ENCODE measurements at places on chromosomes 3 and 15.

- no peak overlapping the region for H3K27ac ChIP-seq
- no peak overlapping the region for H3K4me3 ChIP-seq
- H3K27me3 ChIP-seq: peaks cover under 1% of the 10 kb centered on the region
- H3K4me1 ChIP-seq: no peaks in the 10 kb centered on the region
Observed at GRCh38 chr3:130044370-130044769, 37.3 kb upstream of the ALG1L2 start.

GRCh38 chr15:55248895-55249294 lies 40.7 kb downstream of the RAB27A start:
- peaks cover 39% of the 10 kb centered on the region for H3K36me3 ChIP-seq
- no peak overlapping the region for H3K4me3 ChIP-seq
- no peaks in the 10 kb centered on the region for H3K27me3 ChIP-seq
- no peak for DNase-seq

GRCh38 chr3:184230603-184231528 lies 1.5 kb downstream of the VWA5B2 start:
- no peak for DNase-seq
- peak overlapping the region; percentile 32 for H3K4me3 ChIP-seq
- peaks cover 4% of the 10 kb centered on the region for H3K4me1 ChIP-seq
- no peak overlapping the region for H3K27ac ChIP-seq

- no peaks in the 10 kb centered on the region for H3K36me3 ChIP-seq
- DNase-seq: peak; percentile 91
- peak overlapping the region; percentile 53 for H3K27ac ChIP-seq
- peaks cover 15% of the 10 kb centered on the region for H3K27me3 ChIP-seq
- peaks cover 5% of the 10 kb centered on the region for H3K4me1 ChIP-seq
Observed at GRCh38 chr15:40367686-40368611, 9.9 kb downstream of the DISP2 start.

DNA sequence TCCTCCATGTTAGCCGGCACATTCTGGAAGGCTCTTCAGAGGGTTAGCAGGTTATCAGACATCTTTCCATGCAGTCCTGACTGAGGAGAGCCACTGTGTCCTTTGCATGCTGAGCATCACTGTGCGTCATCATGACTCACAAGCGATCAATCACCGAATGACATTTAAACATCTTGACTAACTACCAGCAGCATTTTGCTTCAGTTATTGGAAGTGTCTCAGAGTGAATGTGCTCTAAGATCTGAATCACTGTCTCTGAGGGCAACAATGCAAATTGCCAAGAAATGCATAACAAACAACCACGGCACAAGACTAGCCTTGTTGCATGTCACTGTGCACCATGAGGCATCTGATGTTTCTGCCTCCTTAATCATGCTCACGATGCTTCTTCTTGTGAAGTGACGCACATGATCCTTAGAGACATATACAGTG lies 18.3 kb upstream of the ATP8B4 start:
- peaks cover 4% of the 10 kb centered on the region for H3K36me3 ChIP-seq
- peak overlapping the region; percentile 82 for H3K27ac ChIP-seq
- H3K4me1 ChIP-seq: peaks cover 52% of the 10 kb centered on the region

DNA sequence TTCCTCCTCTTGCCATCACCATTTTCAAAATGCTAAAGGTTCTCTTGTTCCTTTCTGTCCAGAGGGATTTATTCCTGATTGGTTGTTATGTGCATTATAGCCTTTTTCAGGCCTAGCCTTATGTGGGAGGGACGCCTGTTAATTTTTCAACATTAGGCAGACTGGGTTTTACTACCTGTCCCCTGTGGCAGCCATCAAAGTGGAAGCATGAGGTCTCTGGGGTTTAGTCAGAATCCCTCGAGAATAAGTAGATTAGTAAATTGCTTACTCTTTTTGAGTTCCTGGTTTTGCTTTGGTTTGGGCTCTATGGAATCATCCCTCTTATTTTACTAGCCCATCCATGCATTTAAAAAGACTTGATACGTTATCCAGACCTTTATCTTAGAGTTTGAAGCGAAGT lies 32.4 kb downstream of the PAK2 start:
- no peak overlapping the region for H3K4me3 ChIP-seq
- no peak for DNase-seq
- no peaks in the 10 kb centered on the region for H3K27me3 ChIP-seq
- peaks cover 25% of the 10 kb centered on the region for H3K36me3 ChIP-seq
- H3K4me1 ChIP-seq: peaks cover 27% of the 10 kb centered on the region
- no peak overlapping the region for H3K27ac ChIP-seq

DNA sequence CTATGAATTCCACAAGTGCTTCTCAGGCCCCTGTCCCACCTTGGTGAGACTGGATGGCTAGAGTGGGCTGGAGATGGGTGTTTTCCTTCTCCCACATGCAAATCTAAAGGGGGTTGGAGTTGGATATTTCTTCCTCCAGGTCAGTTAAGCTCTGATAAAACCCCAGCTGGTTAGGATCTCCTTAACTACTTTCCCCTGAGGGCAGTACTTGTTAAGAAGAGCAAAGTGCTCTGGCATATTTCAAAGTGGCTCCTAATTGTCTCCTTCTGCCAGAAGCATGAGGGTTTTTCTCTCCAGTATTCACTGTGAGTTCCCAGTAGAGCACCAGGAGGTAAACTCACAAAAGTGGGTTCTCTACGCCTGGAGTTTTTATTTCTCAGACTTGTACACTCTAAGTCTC lies 31.4 kb downstream of the COL6A6 start:
- no peak overlapping the region for H3K27ac ChIP-seq
- H3K4me1 ChIP-seq: no peaks in the 10 kb centered on the region
- H3K27me3 ChIP-seq: no peaks in the 10 kb centered on the region

- peak; percentile 87 for DNase-seq
- peaks cover 24% of the 10 kb centered on the region for H3K4me1 ChIP-seq
- H3K27me3 ChIP-seq: peaks cover 25% of the 10 kb centered on the region
- H3K27ac ChIP-seq: peak within 1 kb of the TSS; percentile 78
Observed at GRCh38 chr15:79310985-79311900, at the start of gene TMED3. Gene TMED3, plus strand, starts transcription at chr15:79311112. Its CDS starts 138 bp downstream, at chr15:79311250.

GRCh38 chr15:95511671-95512070 lies 818.8 kb upstream of the NR2F2 start:
- H3K4me1 ChIP-seq: no peaks in the 10 kb centered on the region
- no peaks in the 10 kb centered on the region for H3K36me3 ChIP-seq
- no peak for DNase-seq
- H3K27me3 ChIP-seq: peaks cover 2% of the 10 kb centered on the region

- H3K36me3 ChIP-seq: no peaks in the 10 kb centered on the region
- H3K27ac ChIP-seq: no peak overlapping the region
- DNase-seq: no peak
- H3K4me1 ChIP-seq: no peaks in the 10 kb centered on the region
- no peak overlapping the region for H3K4me3 ChIP-seq
Observed at GRCh38 chr3:182331341-182331740, 462.0 kb upstream of the ATP11B start.

DNA sequence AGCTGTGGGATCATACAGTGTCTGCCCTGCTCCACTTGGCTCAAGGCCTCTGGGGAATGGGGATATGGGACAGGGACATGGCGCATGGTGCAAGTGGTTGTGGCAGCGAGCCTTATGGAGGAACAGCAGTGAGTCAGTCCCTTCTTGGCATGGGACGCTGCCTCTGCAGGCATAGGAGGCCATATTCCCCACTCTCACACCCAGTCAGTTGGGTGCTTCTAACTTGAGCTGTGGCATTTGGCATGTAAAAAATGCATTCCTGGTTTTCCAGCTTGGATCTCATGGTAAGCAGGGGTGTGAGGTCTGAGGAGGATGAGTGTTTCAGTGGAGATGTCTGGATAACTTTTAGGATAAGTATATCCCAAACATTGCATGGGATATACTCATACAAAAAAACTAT lies 31.6 kb upstream of the UBE2Q2 start:
- H3K27ac ChIP-seq: no peak overlapping the region
- DNase-seq: no peak
- H3K27me3 ChIP-seq: peaks cover 14% of the 10 kb centered on the region
- no peak overlapping the region for H3K4me3 ChIP-seq
- H3K36me3 ChIP-seq: no peaks in the 10 kb centered on the region

- no peak overlapping the region for H3K27ac ChIP-seq
- H3K4me3 ChIP-seq: no peak overlapping the region
- no peaks in the 10 kb centered on the region for H3K27me3 ChIP-seq
- H3K36me3 ChIP-seq: no peaks in the 10 kb centered on the region
Observed at GRCh38 chr3:126620738-126621137, 34.2 kb downstream of the TXNRD3 start.

Data from T-helper 2 cell treated with Interferon-gamma antibody and Interleukin-4, amounts not matched to agents 5 μg/mL and 100 μg/mL, for 36 hours (primary cell).